ENCODE measurements at places on chromosomes 3 and 15.

GRCh38 chr15:69807721-69808120 lies 290.0 kb downstream of the TLE3 start:
- no peak for DNase-seq

- peak; percentile 55 for DNase-seq
These were observed 12.1 kb downstream of the VPS18 start for GRCh38 chr15:40906091-40906990.

DNA sequence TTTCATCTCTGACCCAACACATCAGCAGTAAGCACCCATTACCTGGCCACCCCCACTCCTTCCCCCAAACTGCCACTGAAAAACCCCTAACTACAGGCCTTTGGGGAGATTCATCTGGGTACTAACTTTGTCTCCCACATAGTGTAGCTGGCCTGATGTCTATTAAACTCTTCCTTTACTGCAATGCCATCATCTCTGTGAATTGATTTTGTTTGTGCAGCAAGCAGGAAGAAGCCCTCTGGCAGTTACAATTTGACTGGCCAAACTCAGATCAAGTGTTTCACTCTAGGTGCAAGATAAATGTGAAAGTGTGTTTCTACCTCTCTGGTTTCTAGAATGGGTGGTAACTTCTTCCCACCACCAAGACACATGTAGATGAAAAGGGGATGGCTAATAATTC lies 26.7 kb upstream of the OR5K4 start:
- DNase-seq, result no peak

- DNase-seq, result no peak
These were observed 30.8 kb upstream of the MAP3K13 start for GRCh38 chr3:185332026-185332735.

DNA sequence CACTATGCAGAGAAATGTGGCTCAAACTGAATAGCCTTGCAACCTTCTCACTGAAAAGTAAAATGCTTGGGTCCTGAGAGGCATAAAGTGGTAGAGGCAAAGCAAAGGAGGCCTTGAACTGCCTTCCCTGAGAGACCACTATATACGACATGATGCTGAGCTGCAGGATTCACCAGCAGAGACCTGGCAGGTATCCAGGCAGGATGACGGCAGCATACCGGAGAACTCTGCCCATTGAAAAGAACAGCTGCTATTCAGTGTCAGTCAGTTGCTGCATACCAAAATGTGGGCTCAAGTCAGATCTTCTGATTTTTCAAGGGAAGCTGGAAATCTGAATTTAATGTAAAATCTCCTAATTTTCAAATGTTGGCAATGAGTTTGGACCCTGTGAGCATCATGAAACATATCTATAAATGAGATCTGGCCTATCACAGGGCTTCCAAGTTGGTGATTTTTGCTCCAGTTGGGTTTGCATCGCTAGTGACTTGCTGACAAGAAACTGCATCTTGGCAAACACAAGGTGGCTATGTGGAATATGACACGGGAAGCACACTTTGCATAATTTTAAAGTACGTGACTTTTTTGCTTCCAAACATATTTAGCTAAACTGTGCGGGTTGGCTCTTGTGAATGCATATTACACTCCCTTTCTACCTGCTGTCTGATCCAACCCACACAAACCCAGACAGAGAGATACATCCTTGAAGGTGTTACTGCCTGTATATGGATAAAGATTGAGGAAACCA lies 529.0 kb downstream of the AGBL1 start:
- DNase-seq, result no peak

- DNase-seq, result no peak
These were observed 28.1 kb downstream of the ATRIP start for GRCh38 chr3:48474619-48475018.

- DNase-seq, result no peak
These were observed 631.8 kb downstream of the SQOR start for GRCh38 chr15:46266661-46267060.

DNA sequence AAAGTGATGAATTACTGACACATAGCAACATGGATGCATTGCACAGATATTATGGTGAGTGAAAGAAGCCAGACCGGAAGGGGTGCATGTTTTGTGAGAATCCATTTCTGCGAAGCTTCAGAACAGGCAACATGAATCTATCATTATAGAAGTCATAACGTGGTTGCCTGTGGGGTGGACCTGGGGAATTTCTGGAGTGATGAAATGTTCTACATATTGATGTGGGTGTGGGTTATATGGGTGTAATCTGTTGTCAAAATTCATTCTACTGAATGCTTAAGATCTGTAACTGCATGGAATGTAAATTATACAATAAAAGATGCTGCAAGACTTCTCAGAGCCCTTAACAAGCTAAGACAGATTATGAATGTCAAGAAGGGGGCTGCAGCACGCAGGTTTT lies 25.2 kb upstream of the TSPAN3 start:
- DNase-seq, result no peak

DNA sequence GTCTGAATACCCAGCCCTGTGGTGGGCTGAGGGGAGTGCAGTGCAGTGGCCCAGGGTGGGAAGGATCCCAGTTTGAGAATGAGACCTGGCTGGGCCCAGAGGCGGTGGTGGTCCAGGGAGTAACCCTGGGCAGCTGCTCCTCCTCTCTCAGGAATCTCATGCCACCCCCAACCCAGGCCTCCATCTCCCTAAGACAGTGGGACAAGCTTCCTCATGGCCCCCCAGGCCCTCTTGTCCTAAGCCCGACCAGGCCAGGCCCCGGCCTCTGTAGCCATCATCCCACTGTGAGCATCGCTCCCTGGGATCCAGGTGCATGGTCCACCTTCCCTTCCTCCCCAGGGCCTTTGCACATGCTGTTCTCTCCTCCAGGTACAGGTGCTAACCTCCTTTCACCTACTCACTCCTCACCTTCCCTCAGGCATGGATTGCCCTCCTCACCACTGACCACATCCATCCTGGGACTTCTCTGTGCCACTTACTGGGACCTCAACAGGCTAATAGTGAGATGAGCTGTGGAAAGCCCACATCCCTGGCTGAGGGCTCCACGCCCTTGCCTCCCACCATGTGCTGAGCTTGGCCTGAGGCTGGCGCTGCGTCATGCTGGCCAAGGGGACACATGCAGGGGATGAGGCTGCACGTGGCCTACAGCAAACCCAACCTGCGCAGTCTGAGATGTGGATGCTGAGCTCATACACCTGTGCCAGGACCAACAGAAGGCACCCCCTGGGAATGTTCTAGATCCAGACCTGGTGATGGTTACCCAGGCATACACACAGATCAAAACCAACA lies 9.9 kb downstream of the CHDH start:
- no peak for DNase-seq

- no peak for DNase-seq
These were observed 30.0 kb downstream of the SLC6A11 start for GRCh38 chr3:10845839-10846656.

DNA sequence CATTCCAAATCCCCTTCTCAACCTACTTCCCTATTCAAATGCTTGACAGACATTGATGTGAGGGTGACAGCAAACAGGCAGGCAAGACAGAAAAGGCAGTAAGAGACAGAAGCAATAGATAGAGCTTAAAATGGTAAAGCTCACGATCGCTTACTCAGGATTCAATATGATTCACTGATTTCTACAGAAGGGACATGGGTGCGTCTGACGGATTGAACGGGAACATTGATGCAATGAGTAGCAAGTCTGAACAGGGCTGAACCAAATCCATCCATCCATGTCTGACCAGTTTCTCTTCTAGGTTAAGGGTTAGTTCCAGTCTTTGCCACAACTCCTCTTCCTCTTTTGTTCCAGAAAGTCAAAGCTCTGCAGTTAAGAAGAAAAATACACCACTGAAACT lies 35.1 kb downstream of the P2RY1 start:
- DNase-seq, result no peak

DNA sequence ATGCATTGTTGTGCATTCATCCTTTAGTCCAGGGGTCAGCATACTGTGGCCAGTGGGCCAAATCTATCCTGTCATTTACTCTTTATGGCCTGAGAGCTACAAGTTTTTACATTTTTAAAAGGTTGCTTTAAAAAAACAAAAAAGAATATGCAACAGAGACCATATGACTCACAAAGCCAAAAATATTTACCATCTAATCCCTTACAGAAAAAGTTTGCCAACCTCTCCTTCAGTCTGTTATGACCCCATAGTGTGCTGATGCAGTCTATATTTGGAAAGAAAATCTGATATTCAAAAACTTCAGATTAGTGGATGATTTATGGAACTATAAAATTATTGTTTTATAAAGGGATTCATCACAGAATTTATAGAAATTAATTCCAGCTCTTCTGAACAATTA lies 237.5 kb upstream of the IL12A start:
- no peak for DNase-seq

- DNase-seq, result no peak
These were observed 41.0 kb downstream of the DGKG start for GRCh38 chr3:186320862-186321568.

- no peak for DNase-seq
These were observed 896.9 kb downstream of the IGSF11 start for GRCh38 chr3:118137778-118138177.

DNA sequence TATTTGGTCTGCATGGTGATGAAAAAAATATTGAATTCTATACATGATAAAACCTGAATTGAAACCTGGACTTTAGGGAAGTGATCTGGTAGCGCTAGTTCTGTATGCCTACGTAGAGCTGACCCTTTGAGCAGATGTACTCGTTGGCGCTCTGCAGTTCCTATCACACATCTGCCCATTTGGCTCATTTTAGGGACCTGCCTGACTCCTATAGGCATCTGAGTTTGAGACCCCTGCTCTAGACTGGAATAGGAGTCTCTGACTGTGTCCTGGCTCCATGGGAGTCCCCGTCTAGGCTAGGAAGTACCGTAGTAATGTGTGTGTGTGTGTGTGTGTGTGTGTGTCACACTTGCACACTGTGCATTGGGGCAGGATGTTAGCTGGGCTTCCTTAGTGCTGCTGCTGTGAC lies 21.2 kb downstream of the STARD5 start:
- no peak for DNase-seq

DNA sequence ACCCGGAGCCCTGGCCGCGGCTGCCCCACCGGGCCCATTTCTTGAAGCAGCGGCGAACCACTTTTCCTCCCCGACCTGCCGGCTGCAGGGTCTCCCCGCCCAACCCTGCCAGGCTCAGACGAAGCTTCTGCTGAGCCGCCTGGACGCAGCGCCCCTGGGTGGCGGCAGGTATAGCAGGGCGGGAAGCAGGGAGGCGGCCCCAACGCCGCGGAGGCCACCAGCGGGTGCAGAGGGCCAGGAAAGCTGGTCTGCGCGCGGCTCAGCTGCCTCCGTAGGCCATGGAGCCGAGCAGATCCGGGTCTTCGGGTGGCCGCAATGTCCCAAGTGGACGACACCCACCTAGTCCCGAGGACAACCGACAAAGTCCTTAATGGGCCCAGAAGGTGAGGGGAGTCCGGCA lies 21.9 kb upstream of the SRPRB start:
- DNase-seq, result no peak

DNA sequence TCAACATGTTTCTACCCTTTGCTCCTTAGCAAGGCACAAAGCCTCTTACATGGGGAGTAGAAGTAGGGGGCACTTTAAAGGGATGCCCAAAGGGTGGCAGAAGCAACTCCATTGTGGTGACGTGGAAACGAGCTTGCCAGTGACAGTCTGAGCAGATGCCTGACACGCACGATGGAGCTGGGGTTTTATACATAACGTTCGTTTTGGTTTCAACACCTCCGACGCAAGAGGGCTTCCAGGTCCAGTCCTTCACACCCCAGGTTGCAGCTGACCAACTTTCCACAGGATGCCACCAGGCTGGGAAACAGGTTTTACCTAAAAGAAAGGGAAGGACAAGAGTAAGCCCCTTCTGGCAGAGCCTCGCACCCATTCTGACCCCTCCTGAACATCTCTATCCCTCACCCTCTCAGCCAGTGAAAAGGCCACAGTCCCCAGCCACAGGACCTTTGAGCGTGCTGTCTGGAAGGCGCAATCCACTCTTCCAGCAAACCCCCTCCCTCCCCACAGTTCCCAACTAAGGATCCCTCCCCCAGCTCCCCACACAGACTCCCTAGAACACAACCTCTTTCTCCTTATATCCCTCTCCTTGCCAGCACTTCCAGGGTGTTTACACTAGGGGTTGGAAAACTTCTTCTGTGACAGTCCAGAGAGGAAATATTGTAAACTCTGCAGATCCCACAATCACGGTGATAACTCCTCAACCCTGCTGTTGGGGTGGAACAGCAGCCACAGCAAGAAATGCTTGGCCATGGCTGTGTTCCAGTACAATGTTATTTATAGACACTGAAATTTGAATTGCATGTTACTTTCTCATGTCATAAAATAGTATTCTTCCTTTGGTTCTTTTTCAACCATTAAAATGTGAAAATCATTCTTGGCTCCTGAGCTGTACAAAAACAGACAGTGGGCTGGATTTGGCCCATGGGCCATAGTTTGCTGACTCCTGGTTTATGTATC lies 36.2 kb downstream of the FAM174B start:
- no peak for DNase-seq

- DNase-seq, result no peak
These were observed 55.7 kb downstream of the PTPRG start for GRCh38 chr3:61617041-61617440.

DNA sequence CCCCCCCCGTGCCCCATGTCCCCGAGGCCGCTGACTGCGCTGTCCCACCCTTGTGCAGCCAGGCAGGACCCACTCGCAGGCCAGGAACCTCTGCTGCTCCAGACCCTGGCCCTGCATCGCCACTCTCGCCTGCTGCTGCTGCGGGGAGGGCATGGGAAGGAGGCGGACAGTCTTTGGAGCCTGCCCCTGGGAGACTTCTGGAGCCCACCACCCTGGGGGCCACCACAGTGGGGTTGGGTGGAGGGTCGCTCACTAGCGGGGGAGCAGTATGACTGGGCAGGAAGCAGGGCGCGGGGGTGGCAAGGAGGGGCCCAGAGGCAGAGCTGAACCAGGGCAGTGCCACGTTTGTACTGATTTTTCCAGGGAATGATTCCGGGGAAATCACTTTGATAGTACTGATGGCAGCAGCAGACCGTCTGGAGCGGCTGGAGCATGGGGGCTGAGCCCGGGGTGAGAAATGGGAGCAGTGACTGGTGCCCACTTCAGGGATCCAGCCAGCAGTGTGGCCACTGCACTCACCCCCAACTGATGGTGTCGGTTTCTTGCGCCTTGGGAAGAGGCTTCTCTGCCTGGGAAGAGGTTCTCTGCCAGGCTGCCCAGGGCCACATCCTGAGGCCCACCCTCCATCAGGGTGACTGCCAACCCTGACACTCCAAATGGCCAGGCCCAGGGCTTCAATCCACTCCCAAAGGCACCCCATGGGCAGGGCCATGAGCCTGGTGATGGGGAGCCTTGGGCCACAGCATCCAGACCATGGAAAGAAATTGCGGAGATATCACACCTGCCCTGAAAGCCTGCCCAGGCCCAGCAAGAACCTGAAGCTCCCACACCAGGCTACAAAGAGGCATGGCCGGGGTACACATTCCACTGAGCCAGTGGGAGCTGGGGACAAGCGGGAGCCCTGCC lies 53.7 kb downstream of the LSAMP start:
- no peak for DNase-seq

DNA sequence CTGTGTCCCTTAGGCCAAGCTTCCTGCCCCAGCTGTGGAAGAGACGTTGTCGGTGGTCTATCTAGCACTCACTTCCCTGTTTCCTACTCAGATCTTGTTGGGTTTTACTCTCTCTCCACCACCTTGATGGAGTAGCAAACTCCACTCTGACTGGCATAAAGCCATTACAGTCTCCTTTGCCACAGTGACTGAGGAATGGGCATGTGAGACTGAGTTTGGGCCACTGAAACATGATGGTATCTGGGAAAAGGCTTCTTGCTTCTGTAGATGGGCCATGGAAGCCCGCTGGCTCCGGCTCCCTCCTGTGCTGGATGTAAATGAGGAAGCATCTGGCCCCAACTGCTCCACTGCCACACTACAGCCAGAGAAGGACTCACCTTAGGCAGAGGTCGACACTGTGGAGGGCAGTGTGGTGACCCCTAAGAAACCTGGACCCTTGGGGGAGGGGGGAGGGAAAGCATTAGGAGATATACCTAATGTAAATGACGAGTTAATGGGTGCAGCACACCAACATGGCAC lies 9.4 kb upstream of the CAMK1 start:
- DNase-seq, result no peak

All from stimulated activated CD8-positive, alpha-beta memory T cell treated with anti-CD3 and anti-CD28 coated beads, Interleukin-7, amount 100 ng/mL, for 1 hour (primary cell).